Foreskin keratinocyte (primary cell): ENCODE measurements at places on chromosomes 2 and 18.

GRCh38 chr2:140506606-140507005, 1624.2 kb downstream of the LRP1B start:
- DNase-seq, result no peak

DNA sequence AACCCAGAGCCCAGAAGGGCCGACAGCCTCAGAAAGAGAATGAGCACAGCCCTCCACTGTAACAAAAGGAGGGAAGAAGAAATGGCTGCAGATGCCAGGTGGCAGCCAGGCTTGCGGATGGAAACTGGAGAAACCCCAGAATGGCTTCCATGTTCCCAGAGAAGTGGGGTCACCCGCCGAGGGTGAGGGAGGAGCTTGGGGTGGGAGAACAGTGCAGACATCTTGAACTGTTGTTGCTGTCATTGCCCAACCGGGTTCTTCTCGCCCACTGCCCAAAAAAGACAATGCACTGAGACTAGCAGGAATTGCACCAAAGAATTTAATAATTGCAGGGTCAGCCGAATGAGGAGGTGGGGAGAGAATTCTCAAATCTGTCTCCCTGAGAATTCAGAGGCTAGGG, 223.2 kb upstream of the RAB6C start:
- no peak for DNase-seq

DNA sequence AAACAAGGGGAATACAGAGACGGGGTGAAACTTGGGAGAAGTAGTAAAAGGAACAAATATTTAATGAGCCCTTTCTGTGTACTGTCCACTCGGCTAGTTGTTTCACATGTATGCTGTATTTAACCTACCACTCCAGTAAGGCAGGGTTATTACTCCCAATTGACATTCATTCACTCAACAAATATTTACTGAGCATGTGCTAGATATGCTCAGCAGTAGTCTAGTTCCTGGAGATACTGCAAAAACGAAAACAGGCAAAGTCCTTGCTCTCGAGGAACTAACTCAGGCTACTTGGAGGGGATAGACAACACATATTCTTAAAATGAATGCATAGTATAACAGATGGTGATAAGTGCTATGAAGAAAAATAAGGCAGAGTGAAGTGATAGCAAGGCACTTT, 207.3 kb downstream of the SS18 start:
- DNase-seq, result no peak

GRCh38 chr2:133532919-133533318, 35.3 kb downstream of the NCKAP5 start:
- peak; percentile 75 for DNase-seq

DNA sequence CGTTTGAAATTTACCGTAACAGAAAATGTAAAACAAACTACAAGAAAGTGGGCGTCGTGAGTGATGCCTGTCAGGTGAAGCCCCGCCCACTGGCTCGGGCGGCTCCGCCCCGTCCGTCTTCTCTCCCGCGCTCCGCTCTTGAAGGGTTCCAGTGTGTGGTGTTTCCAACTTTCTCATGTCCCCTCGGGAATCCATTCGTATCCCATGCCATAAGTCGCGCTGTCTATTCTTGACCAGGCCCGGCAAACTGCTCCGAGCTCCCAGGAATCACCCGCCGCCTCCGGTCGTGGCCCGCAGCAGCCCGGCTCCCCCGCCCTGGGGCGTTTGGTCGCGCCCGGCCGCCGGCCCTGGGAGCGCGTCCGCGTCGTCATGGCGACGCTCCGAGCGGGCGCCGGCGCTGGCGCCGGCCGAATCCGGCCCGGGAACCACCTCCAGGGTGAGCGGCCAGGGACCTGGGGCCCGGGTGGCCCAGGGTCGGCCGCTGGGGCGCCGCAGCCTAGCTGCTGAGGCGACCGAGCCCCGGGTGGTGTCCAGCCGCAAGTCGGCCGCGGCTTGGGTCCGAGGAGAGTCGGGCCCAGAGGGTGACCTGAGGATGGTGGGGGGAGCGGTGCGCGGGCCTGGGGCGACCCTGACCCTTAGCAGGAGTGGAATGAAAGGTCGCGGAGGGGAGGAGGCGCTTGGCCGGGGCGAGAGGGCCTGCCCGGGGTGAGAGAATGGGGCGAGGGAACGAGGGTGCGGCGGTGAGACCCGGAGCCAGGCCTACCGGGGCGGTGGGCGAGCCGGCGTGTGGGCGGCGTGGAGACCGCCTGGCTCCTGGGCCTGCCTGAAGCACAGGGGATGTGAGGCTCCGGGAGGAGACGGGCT, at the start of gene CFAP221:
Gene CFAP221 (plus strand): TSS at position 375 of the 864 bp plus-strand sequence. CDS start 1,683 bp downstream, outside the sequence.
- peak; percentile 67 for DNase-seq

- DNase-seq, result no peak
These were observed 77.0 kb downstream of the ARHGEF33 start for GRCh38 chr2:38966678-38967077.

DNA sequence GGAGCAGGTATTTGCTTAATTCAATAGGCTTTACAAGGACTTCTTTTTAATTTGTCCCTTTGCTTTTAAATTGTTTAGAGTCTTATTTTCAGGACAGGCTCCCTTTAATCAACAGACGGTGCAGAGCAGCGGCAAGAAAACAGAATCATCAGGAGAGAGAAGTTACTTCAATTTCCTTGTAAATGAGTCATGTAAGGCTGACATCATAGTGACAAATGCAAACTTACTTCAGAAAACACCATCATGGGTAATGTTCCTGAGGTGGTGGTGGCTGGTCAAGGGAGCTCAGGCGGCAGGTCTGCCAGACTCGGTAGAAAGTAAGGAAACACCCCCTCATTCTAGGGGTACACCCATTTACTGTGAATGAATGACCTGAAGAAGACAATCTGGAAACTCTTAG, 395.1 kb downstream of the FBXO15 start:
- DNase-seq, result peak; percentile 52

- peak; percentile 72 for DNase-seq
These were observed 91.7 kb upstream of the MMADHC start for GRCh38 chr2:149679286-149679685.

DNA sequence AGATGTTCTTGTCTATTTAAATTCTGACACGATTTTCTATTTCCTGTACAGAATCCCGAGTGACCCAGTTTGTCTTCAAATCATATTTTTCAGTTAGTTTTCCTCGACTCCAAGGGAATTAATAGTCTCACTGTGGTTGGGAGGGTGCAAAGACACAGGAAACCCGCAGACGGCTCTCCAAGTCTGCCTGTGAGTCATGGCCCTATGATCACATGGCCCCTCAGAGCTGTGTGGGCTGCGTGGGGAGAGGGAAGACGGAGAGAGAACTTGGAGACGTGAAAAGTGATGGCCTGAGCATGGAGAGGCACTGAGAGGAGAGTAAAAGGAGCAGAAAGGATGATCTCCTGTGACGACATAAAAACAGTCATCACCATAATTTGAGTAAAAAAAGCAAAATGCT, 989.9 kb downstream of the DCDC2C start:
- no peak for DNase-seq

DNA sequence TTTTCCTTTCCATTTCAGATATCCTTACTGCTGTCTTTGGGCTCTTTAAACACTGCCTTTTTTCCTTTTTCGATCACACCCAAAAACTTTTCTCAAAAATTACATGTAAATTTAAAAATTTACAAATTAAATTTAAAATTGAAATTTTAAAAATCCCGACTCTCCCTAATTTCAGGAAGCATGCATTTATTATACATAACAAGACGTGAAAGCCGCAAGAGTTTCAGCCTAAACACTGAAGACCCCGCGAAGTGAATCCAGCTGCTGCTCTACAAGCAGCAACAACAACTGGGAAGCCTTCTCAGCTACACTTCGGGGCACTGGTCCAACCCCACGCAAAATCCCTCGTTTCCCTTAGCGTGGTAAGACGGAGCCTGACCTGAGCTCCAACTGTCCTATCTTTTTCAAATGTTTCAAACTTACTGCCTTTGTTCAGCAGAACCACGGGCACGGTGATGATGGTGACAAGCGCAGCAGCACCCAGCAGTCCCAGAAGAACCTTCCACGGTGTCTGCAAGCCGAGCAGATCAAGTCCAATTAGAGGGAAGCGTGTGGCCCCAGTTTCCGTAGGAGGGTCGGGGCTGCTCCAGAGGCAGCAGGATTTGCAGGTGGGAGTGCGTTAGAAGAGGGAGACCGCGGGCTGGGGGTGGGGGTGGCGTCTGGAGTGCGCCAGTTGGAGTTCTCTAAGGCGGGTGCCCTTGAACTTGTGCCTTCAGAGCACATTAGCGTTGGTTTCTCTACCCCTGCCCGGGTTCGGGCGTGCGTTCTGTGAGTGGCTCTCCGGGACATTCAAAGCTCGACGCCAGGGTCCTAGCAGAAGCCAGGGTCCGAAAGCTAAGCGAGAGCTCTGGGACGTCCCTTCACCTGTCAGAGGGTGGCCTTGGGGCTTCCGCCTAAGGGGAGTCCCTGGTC, 783 bp downstream of the DPP4 start:
- no peak for DNase-seq

DNA sequence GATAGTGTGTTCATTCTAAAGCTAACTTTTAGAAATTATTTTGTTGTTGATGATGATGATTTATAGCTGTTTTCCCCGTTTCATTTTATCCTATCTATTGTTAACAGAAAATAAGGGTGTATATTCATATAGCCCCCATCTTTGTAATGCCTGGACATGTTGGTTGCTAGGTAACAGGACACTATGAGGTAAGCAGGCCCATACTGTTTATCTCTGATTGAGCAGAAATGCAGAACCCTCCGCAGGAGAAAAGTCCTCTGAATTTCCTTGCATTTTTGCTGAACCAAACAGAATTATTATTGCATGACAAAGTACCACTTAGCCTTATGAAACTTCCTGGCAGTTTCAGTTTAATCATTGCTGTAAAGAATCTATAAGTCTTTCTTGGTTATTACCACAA, 339.4 kb downstream of the DCC start:
- no peak for DNase-seq

DNA sequence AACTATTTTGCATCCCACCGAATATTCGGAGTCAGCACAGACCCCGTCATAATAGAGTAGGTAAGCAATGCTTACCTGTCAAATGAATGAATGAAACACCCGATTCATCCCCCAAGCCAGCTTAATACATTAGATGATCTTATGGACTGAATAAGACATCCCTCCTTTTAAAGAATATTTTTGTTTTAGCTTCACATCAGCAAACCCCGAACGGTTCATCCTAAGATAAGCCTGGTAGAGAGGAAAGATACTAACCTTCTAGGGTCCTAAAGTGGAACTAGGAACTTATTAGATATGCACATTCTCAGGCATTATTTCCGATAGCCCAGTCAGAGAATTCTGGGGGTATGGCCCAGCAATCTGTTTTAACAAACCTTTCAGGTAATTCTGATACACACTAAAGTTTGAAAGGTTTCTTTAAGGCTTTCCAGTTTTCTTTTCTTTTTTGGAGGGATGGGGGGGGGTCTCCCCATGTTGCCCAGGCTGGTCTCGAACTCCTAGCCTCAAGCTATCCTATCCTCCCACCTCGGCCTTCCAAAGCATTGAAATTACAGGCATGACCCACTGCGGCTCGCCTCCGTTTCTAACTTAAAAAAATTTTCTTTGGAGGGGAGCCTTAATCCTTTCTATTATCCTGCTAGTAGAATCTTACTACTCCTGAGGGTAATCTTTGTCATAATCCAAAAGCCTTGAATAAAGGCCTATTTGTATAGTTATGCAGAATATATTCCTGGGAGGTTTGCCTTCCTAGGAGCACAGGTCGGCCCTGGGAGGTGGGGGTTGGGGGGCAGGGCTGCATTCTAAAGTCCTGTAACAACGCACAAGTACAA, 1.0 kb upstream of the ACTR3 start:
- DNase-seq, result no peak

DNA sequence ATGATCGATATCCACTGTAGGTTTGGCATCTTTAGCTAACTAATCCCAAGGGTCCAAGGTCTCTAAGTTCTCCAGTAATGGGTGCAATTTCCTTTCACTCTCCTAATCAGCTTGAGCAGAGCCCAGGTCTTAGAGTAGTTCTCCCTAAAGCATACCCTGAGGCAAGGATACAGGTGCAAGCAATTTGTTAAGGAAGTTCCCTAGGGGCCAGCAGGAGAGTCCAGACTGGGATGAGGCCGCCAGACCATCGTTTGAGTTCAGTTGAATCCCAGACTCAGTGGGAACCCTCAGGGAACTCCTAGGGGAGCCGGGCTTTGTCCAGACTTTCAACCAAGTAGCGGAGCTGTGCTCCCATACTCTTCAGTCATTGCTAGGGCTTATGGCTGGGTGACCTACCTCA, 835.4 kb upstream of the CDH2 start:
- DNase-seq, result no peak

GRCh38 chr2:150445398-150445797, 42.1 kb downstream of the RND3 start:
- no peak for DNase-seq

DNA sequence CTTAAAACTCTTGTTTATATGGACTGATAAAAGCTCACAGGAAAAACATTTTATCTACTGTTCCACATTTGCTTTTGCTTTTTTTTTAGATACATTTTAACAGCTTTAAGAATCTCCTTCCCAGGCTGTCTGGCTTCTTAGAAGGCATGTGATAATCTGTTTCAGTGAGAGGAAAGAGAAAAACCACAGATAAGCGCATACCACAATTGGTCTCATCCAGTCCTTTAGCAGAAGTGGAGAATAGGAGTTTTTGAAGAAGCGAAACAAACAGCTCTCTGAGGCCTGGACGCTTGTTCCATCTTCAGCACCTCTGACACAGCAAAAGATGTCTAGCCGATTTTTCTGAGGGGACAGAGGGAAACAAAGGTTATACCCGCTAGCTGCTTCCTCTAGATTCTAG, 37.6 kb downstream of the RMC1 start:
- no peak for DNase-seq

GRCh38 chr2:11807156-11808015, 61.0 kb downstream of the LPIN1 start:
- DNase-seq, result no peak

- DNase-seq, result no peak
These were observed 12.7 kb downstream of the GCKR start for GRCh38 chr2:27509326-27509725.

DNA sequence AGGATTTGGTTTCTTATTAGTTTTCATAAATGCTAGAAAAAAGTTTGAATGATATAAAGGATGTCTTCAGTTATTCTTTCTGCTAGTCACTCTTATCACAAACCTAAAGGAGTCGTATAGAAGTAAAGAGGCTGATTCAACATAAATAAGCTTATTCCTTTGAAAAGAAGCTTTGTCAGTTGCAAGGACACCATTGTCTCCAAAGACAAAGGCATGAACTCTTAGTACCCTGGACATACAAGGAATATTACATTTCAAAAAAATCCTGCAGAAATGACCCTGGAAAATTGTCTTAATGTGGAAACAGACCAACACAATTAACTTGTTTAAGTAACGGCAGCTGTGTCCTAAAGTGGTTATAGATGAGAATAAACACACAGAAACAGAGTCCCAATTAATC, 528.0 kb downstream of the CPS1 start:
- DNase-seq, result no peak

DNA sequence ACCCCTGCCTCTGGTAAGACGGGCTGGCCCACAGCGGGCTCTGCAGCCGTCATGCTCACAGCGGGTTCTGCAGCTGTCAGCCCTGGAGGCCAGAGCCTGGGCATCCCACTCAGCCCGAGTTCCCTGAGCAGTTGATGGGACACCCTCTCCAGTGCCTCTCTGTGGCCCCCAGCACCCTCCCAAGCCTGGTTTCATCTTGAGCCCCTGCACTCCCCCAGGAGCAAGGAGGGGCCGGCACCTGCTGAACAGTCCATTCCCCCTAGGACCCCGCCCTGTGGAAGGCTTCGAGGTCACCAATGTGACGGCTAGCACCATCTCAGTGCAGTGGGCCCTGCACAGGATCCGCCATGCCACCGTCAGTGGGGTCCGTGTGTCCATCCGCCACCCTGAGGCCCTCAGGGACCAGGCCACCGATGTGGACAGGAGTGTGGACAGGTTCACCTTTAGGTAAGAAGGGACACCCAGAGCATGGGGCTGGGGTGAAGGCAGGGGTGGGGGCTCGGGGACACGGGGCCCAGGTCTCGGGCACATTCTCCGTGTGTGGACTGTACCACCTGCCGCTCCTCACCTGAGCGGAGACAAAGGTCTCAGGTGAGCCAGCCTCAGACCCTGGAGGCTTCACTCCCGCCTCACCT, 34.5 kb downstream of the MTERF4 start:
- no peak for DNase-seq
